Colonic mucosa (tissue), 4 donors: ENCODE measurements at places on chromosomes 7 and 10. TPM values are rescaled to one million over a fixed set of nuclear protein-coding genes. Genes with fewer than 3 reads are reported as not detected.

Gene TAS2R38
- not detected for total RNA-seq

- H3K4me1 ChIP-seq = no peaks in the 10 kb centered on the region
- H3K27me3 ChIP-seq = no peaks in the 10 kb centered on the region
- H3K4me3 ChIP-seq = no peak overlapping the region
These were observed 165.5 kb downstream of the LRRN3 start for GRCh38 chr7:111256391-111256790.

DNA sequence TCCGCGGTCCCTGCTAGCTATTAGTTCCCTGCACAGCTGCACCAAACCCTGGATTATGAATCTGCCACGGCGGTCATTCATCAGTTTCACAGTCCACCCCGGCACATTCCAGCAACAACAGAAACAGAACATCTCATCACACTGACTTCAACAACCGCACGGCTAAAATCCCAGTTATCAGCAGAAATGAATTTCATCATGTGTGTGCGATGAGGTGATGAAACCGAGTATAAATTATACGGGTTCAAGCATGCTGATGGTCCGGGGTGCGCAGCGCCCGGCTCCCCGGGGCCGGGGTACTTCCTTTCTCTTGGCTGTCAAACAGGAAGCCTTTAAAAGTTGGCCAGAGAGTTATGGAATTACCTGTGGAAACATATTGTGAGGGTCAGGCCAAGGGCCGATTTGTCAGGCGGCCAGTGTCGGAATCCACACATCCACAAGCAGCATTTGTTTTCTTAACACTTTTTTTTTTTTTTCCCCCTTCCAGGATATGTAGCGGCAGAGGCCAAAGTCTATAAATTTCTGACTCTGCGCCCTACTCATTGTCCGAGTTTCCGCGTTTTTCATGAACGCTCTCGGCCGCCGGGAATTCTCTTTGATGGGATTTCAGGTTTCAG is 420.9 kb upstream of the MGMT start:
- H3K36me3 ChIP-seq = no peaks in the 10 kb centered on the region
- no peak overlapping the region for H3K27ac ChIP-seq
- H3K4me1 ChIP-seq = no peaks in the 10 kb centered on the region
- DNase-seq = no peak

- no peak overlapping the region for H3K27ac ChIP-seq
- DNase-seq = no peak
- H3K27me3 ChIP-seq = no peaks in the 10 kb centered on the region
- no peaks in the 10 kb centered on the region for H3K4me1 ChIP-seq
These were observed 120.4 kb downstream of the EPDR1 start for GRCh38 chr7:38040831-38041230.

DNA sequence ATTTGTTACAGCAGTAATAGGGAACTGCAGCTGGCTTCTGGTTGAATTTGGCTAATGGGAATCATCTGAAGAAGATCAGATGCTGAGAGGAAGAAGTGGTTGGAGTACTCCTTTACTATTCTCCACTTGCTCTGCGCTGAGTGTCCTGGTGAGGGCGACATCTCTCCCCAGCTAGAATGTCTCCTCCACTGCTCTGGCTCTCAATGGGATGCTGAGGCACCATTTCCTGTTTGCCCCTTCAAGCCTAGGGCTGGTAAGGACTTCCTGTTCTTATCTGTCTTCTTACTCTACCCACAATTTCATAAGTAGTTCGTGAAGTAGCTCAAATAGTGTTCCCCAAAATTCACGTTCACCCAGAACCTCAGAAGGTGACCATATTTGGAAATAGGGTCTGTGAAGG is 43.2 kb upstream of the TES start:
- H3K36me3 ChIP-seq = no peaks in the 10 kb centered on the region
- no peak overlapping the region for H3K4me3 ChIP-seq
- H3K27me3 ChIP-seq = no peaks in the 10 kb centered on the region
- no peaks in the 10 kb centered on the region for H3K4me1 ChIP-seq

GRCh38 chr7:158617737-158618128 is 30.1 kb upstream of the PTPRN2 start:
- no peak overlapping the region for H3K27ac ChIP-seq
- H3K4me1 ChIP-seq = no peaks in the 10 kb centered on the region
- DNase-seq = no peak
- H3K36me3 ChIP-seq = no peaks in the 10 kb centered on the region
- H3K27me3 ChIP-seq = no peaks in the 10 kb centered on the region

DNA sequence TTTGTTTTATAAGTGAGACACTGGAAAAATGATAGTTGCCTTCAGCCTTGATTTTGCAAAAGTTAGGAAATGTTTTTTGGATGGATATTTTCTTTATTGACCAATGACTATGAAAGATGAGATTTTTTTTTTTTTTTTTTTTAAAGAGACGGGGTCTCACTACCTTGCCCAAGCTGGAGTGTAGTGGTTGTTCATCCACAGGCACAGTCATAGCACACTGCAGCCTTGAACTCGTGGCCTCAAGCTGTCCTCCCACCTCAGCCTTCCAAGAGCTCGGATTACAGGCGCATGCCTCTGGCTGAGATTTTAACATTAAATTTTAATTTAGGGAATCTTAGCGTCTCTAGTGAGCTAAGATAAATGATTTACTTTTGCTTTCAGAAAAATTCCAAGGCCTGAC is 66.2 kb downstream of the LOXL4 start:
- H3K4me1 ChIP-seq = no peaks in the 10 kb centered on the region
- H3K4me3 ChIP-seq = no peak overlapping the region
- no peak overlapping the region for H3K27ac ChIP-seq
- H3K27me3 ChIP-seq = no peaks in the 10 kb centered on the region
- DNase-seq = no peak

DNA sequence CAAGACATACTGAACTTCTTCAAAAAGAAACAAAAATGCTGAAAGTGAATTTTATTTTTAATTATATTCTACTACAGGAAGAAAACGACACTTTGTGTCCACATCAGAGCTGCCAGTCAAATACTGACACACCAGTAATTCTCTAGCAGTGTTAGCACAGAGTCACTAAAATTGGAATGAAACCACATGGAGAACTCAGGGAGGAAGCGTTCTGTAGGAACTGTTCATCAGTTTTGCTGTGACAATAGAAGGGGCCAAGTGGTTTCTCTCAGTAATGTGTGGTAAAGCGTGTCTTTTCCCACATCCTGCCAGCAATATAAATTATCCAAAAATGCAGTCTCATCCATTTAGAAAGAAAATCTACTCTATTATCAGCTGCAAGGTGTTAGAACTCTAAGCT is 683.3 kb downstream of the GRM8 start:
- H3K4me3 ChIP-seq = no peak overlapping the region
- H3K27me3 ChIP-seq = no peaks in the 10 kb centered on the region
- no peaks in the 10 kb centered on the region for H3K4me1 ChIP-seq
- H3K36me3 ChIP-seq = no peaks in the 10 kb centered on the region

Gene PTF1A
- total RNA-seq = not detected

DNA sequence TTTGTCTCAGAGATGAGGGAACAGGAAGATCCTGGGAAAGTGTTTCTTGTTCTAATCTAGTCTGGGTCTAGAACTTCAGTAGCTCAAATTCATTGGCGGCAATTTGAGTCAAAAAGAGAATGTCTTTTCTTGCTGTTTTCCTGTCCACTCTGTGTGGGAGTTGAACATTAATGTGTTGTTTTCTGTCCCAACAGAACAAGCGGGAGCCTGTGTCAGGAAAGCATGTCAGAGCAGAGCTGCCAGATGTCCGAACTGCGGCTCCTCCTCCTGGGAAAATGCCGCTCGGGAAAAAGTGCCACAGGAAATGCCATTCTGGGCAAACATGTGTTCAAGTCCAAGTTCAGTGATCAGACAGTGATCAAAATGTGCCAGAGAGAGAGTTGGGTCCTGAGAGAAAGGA is 16.0 kb downstream of the GIMAP8 start:
- H3K4me1 ChIP-seq = no peaks in the 10 kb centered on the region
- DNase-seq = no peak
- no peak overlapping the region for H3K4me3 ChIP-seq
- H3K27me3 ChIP-seq = no peaks in the 10 kb centered on the region

DNA sequence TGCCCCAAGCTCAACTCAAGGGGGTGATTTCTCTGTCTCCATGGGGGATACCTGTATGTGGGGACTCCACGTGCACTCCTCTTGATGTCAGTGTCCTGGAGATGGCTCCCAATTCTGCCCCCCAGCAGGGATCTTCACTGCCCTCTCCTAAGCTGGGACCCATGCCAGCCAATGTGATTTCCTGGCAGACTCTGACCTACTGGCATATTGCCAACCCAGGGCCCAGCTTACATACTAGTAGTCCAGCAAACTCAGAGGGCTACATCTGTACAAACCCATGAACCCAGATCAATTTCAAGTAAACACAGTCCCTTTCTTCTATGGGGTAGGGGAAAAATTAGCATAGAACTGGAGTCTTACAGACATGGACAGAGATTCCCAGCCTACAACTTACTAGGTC is 26.2 kb upstream of the BMPR1A start:
- H3K36me3 ChIP-seq = no peaks in the 10 kb centered on the region
- DNase-seq = peak; percentile 77
- H3K4me1 ChIP-seq = no peaks in the 10 kb centered on the region
- H3K27ac ChIP-seq = no peak overlapping the region
- H3K4me3 ChIP-seq = no peak overlapping the region

GRCh38 chr10:90885176-90885575 is 13.4 kb downstream of the RPP30 start:
- H3K4me1 ChIP-seq = no peaks in the 10 kb centered on the region
- H3K36me3 ChIP-seq = no peaks in the 10 kb centered on the region
- no peak overlapping the region for H3K4me3 ChIP-seq
- no peaks in the 10 kb centered on the region for H3K27me3 ChIP-seq

Gene MOGAT3
- 33.2 TPM for total RNA-seq

Gene NAT16
- not detected for total RNA-seq

Gene TEX36
- total RNA-seq = not detected

Gene SLC16A12
- 0.20 TPM for total RNA-seq

GRCh38 chr10:14812271-14812670 is 25.6 kb downstream of the CDNF start:
- H3K4me3 ChIP-seq = no peak overlapping the region
- no peak for DNase-seq
- no peaks in the 10 kb centered on the region for H3K4me1 ChIP-seq
- H3K27ac ChIP-seq = no peak overlapping the region

GRCh38 chr10:5292196-5292735 is 72.5 kb upstream of the UCN3 start:
- no peaks in the 10 kb centered on the region for H3K27me3 ChIP-seq
- no peak overlapping the region for H3K4me3 ChIP-seq
- peak overlapping the region; percentile 74 for H3K27ac ChIP-seq
- H3K36me3 ChIP-seq = no peaks in the 10 kb centered on the region
- peak; percentile 25 for DNase-seq
- no peaks in the 10 kb centered on the region for H3K4me1 ChIP-seq

GRCh38 chr10:23453465-23453864 is 14.6 kb downstream of the OTUD1 start:
- no peaks in the 10 kb centered on the region for H3K27me3 ChIP-seq
- no peak for DNase-seq
- H3K36me3 ChIP-seq = no peaks in the 10 kb centered on the region
- no peak overlapping the region for H3K4me3 ChIP-seq

DNA sequence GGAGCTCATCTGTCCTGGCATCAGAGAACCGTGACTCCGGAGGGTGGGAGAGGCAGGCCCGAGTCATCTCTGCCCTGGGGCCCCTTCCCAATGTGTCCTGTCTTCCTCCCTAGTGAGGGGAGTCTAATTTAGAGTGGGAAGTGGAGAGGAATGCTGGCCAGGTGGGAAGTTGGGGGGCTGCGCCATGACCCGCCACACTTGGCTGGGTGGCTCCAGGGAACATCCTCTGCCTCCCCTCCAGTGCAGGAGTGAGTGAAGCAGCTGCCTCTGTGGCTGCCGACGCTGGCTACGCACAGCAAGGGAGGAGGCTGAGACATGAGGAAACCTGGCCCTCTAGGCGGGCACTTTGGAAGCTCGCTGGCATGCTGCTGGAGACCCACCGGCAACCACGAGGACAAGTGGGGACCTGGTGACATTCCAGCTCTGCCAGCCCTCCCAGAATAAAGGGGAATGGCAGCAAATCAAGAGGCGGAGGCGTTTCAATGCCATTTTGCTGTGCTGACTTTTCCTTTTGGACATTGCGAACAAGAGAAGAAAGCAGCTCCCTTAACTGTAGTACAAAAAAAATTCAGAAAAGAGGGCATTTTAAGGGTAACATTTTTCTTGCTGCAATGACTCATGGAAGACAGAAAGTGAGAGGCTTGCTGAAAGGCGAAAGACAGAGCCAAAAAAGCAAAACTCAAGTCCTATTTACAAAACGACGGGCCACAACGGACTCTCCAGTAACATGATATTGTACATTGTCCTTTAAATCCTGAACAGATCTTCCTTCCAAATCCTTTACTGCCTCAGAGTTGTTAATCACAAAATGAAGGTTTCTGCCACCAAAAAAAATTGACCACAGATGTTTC is 121.2 kb upstream of the PITRM1 start:
- no peaks in the 10 kb centered on the region for H3K4me1 ChIP-seq
- H3K4me3 ChIP-seq = no peak overlapping the region
- H3K36me3 ChIP-seq = no peaks in the 10 kb centered on the region
- no peaks in the 10 kb centered on the region for H3K27me3 ChIP-seq

- no peak overlapping the region for H3K27ac ChIP-seq
- no peaks in the 10 kb centered on the region for H3K27me3 ChIP-seq
- H3K4me1 ChIP-seq = no peaks in the 10 kb centered on the region
- peak; percentile 4 for DNase-seq
- H3K36me3 ChIP-seq = no peaks in the 10 kb centered on the region
- H3K4me3 ChIP-seq = no peak overlapping the region
These were observed 110.3 kb downstream of the ARHGAP22 start for GRCh38 chr10:48494611-48495010.

Gene CFAP69
- total RNA-seq = 4.2 TPM

DNA sequence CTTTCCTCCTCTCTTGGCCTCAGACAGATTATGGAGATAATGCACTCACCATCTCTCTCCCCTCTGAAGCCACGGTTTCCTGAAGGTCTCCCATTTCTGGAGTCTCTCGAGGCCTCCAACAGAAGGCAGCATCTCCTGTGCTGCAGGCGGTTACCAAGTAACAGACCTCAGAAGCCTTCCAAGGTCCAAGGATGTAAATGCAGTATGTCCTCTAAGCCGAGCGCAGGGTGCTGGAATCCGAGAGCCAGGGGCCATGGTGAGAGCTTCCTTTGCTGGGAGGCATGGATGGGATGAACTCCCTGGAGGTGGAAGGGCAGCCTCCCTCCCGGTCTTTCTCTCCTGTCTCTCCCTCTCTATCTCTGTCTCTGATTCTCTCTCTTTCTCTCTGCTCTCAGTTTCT is 79.8 kb downstream of the ADARB2 start:
- H3K27me3 ChIP-seq = no peaks in the 10 kb centered on the region
- DNase-seq = no peak
- H3K4me3 ChIP-seq = no peak overlapping the region
- H3K36me3 ChIP-seq = no peaks in the 10 kb centered on the region
- no peak overlapping the region for H3K27ac ChIP-seq
- no peaks in the 10 kb centered on the region for H3K4me1 ChIP-seq

GRCh38 chr7:81256991-81257390 is 338.1 kb upstream of the SEMA3C start:
- no peaks in the 10 kb centered on the region for H3K27me3 ChIP-seq
- no peak for DNase-seq
- no peak overlapping the region for H3K4me3 ChIP-seq
- no peak overlapping the region for H3K27ac ChIP-seq

- no peaks in the 10 kb centered on the region for H3K4me1 ChIP-seq
- H3K27ac ChIP-seq = no peak overlapping the region
- no peaks in the 10 kb centered on the region for H3K36me3 ChIP-seq
These were observed 144.7 kb downstream of the PLCE1 start for GRCh38 chr10:94138391-94138790.

Gene GSDME
- total RNA-seq = 1.0 TPM

- no peak overlapping the region for H3K4me3 ChIP-seq
- H3K27me3 ChIP-seq = no peaks in the 10 kb centered on the region
- DNase-seq = no peak
These were observed 218.2 kb downstream of the CCDC3 start for GRCh38 chr10:12783293-12783692.

Gene ETV1
- 4.3 TPM for total RNA-seq

Gene GPNMB
- total RNA-seq = 12.8 TPM
